ENCODE measurements at places on chromosomes 4 and X. TPM values are rescaled to one million over a fixed set of nuclear protein-coding genes. Genes with fewer than 3 reads are reported as not detected.
A peak's percentile ranks its signal among the peaks of the same experiment; 100 is the strongest.

DNA sequence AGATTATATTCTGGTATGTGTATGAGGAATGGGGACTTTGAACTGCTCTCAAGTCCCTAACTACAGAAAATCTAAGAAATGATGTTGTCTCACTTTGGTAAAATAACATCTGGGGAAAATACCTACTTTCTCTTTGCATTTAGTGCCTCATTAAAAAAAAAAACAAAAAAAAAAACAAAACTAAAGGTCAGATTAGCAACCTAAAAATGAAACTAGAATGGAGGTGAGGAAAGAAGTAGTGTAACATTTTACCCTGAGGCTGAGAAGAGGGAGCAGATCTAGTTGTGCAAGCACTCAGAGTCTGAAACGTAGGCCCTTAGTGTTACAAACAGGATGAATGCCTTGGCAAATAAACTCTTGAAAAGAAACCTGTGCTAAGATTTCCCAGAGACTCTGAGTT lies 56.0 kb downstream of the VGLL1 start:
- no peak overlapping the region for H3K27ac ChIP-seq
- DNase-seq = no peak
- H3K36me3 ChIP-seq = no peaks in the 10 kb centered on the region
- no peak overlapping the region for H3K4me3 ChIP-seq
- no peaks in the 10 kb centered on the region for H3K27me3 ChIP-seq

DNA sequence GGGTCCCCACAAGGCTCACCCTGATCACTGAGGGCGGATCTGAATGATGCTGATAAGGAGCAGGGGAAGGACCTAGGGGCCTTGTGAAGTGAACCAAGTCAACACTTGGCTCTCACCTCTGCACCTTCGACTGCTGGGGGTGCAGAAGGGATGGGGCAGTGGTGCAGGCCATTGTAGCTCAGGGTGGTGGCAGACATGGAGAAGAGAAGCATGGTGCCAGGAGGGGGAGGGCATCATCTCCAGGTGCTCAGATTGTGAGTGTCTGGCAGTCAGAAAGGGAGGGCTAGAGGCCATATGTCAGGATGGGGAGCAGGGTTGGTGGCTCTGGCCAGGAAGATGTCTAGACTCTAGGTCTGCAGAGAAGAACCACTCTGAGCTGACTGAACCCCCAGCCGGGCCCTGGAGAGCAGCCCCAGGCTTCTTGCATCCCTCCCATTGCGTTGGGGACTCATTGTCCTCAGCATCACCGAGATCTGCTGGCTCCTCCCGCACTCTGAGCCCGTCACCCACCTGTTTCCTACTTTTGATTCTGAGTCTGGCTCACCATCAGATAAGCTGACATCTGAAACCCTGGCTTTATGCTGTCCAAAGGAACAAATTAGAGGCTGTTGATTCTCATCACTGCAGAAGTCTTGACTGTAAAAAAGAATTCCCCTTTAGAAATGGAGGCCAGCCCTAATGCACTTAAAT lies 3.8 kb downstream of the APLN start:
- DNase-seq = no peak
- no peak overlapping the region for H3K4me3 ChIP-seq
- H3K36me3 ChIP-seq = no peaks in the 10 kb centered on the region
- H3K27me3 ChIP-seq = peaks cover 18% of the 10 kb centered on the region

- DNase-seq = no peak
- no peak overlapping the region for H3K27ac ChIP-seq
- no peaks in the 10 kb centered on the region for H3K27me3 ChIP-seq
- no peaks in the 10 kb centered on the region for H3K36me3 ChIP-seq
- H3K4me1 ChIP-seq = no peaks in the 10 kb centered on the region
- H3K4me3 ChIP-seq = no peak overlapping the region
Measured at GRCh38 chr4:68732653-68733466, 62.4 kb upstream of the UGT2B15 start.

DNA sequence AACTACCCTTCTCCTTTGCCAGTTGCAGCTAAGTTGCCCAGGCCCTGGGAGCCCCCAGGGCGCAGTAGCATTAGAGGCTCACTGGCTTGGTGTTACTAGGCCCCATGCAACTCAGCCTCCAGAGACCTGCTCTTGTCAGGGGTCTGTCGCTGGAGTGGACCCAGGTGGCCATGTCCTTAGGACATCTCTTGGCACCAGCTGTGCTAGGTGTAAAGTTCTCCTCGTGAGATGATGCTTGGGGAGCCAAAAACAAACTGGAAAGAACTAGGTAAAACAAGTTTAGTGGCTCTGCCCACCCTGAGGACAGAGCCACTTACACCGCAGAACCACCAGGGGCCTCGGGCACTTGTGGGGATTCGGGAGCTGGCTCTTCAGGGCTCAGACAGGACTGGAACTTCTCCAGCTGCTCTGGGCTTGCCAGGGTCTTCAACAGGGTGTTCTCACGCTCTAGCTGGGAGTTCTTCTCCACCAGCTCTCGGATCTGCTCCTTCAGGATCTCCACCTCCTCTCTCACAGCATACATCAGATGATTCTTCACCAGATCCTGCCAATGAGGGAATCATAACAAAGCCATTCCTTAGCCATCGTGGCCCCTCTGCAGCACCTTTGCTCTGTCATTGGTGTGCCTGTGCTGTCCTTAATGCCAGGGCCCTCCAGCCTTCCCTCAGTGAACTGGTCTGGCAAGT lies 61.2 kb downstream of the TSC22D3 start:
- peaks cover 18% of the 10 kb centered on the region for H3K27me3 ChIP-seq
- peaks cover 33% of the 10 kb centered on the region for H3K36me3 ChIP-seq
- peak; percentile 71 for DNase-seq

- H3K27me3 ChIP-seq = no peaks in the 10 kb centered on the region
- no peak for DNase-seq
- no peaks in the 10 kb centered on the region for H3K36me3 ChIP-seq
- H3K27ac ChIP-seq = no peak overlapping the region
Measured at GRCh38 chr4:139672215-139672614, 6.6 kb downstream of the MGST2 start.

DNA sequence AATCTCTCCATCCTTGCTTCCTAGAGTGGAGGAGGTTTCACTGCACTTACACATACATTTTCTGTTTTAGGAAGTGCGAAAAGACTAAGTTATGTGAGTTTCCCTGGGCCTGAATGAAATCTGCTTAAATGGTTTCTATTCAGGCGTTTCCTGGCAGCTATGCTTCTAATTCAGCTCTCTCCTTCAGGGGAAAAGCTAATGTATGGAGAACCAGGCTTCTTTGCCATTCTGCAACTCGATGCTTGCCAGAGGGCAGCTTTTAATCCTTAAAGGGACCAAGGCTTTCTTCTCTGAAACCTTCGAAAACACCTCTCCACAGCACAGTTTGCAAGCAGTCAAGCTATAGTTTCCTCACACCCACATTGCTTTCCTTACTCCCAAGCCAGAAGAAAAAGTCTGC lies 89.5 kb upstream of the ARX start:
- no peaks in the 10 kb centered on the region for H3K36me3 ChIP-seq
- no peak overlapping the region for H3K4me3 ChIP-seq
- H3K27ac ChIP-seq = no peak overlapping the region
- DNase-seq = no peak

GRCh38 chr4:26013629-26014028 lies 99.6 kb downstream of the SMIM20 start:
- H3K4me1 ChIP-seq = no peaks in the 10 kb centered on the region
- no peak for DNase-seq
- no peak overlapping the region for H3K27ac ChIP-seq
- no peak overlapping the region for H3K4me3 ChIP-seq
- H3K27me3 ChIP-seq = no peaks in the 10 kb centered on the region

DNA sequence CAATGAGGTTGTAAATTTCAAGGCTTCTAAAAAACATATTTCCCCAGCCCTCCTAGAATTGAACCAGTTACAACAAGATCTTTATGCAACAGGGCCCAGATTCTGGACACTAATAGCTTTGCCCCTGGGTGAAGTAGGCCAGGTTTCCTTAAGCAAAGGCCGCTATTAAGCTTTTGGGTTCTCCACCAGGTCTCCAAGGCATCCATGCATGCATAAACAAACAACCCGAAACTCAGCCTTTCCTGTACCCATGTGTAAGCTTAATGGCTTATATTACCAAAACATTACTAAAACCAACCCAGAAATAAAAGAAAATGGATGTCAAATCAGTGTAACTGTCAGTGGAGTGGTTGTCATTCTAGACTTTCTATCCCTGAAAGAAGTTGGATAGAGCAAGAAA lies 137.1 kb downstream of the ARHGAP6 start:
- no peak overlapping the region for H3K4me3 ChIP-seq
- H3K4me1 ChIP-seq = no peaks in the 10 kb centered on the region
- no peaks in the 10 kb centered on the region for H3K27me3 ChIP-seq
- no peak overlapping the region for H3K27ac ChIP-seq

DNA sequence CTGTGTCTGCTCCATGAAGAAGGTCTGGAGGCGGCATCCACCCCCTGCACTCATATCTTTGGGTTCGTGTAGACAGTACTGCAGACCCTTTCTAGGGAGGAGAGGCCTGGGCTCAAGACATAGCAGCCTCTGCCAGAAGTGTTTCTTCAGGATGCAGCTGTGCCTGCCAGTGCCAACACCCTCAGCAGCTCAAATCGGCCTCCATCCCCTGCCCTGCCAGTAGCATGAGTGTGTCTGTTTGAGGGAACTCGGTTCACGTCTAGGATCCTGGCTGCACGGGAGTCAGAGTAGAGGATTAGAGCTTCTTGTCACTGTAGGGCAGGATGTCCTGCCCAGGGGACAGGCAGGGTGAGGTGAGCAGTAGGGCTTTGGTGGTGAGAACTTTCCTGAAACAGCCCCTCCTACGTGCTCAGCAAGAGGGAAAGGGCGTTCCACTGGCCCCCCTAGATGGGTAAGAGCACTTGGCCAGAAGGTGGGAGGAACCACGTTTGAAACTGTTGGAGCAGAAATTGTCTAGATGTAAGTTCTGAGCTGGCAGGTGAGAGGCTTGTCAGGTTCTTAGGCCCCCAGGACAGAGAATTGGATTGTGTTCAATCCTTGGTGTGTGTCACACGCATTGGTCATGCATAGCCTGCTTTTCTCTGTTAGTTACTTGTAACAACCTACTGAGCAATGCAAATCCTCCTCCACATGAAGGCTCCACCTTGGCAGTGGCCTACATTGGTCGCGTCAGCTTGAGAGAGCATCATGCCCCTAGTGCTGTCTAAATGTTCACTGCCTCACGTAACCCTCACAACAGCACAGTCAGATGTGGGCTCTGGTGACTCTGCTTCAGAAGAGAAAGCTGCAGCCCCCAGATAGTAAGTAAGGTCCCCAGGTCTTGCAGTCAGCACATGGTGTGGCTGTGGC lies 25.8 kb upstream of the FAM193A start:
- no peak overlapping the region for H3K4me3 ChIP-seq
- no peaks in the 10 kb centered on the region for H3K4me1 ChIP-seq
- no peaks in the 10 kb centered on the region for H3K27me3 ChIP-seq
- H3K27ac ChIP-seq = peak overlapping the region; percentile 62
- peaks cover 97% of the 10 kb centered on the region for H3K36me3 ChIP-seq

DNA sequence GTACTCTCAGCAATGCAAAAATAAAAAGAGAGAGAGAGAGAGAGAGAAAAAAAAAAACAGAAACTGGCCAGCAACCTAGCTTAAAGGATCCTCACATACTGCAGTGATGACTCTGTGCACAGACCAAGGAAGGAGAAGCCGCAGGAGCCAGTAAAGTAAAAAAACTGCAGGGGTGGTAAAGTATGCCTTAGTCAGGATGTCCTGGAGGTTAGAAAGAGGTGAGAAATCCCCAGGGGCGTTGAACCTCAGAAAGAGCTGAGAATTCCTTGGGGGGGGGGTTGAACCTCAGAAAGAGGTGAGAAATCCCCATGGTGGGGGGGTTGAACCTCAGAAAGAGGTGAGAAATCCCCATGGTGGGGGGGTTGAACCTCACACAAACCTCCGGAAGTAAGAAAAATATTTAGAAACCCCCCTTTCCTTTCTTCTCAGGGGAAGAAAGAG lies 48.0 kb downstream of the MAGEA9 start:
- no peaks in the 10 kb centered on the region for H3K4me1 ChIP-seq
- H3K36me3 ChIP-seq = no peaks in the 10 kb centered on the region
- no peak for DNase-seq

DNA sequence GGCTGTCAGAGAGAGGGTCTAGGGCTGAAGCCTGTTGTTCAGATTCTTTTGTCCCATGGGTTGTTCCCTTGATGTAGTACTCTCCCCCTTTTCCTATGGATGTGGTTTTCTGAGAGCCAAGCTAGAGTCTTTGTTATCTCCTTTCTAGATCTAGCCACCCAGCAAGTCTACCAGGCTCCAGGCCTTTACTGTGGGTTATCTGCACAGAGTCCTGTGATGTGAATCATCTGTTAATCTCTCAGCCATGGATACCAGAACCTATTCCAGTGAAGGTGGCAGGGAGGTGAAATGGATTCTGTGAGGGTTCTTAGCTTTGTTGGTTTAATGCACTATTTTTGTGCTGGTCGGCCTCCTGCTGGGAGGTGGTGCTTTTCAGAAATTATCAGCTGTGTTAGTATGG lies 109.5 kb downstream of the PRR32 start:
- no peak for DNase-seq
- H3K4me3 ChIP-seq = no peak overlapping the region

PAGE2B gene
- polyA plus RNA-seq = not detected

NLRP2B gene
- polyA plus RNA-seq = not detected

ASB5 gene
- polyA plus RNA-seq = not detected

RBM3 gene
- polyA plus RNA-seq = 224 TPM
